ENCODE measurements at places on chromosomes 16 and 17. TPM values are rescaled to one million over a fixed set of nuclear protein-coding genes. Genes with fewer than 3 reads are reported as not detected.
A peak's percentile ranks its signal among the peaks of the same experiment; 100 is the strongest.

The SHPK gene
- 11.2 TPM for total RNA-seq

- ATAC-seq, result peak; percentile 34
Observed at GRCh38 chr17:48100591-48101011, 677 bp downstream of the CBX1 start.

DNA sequence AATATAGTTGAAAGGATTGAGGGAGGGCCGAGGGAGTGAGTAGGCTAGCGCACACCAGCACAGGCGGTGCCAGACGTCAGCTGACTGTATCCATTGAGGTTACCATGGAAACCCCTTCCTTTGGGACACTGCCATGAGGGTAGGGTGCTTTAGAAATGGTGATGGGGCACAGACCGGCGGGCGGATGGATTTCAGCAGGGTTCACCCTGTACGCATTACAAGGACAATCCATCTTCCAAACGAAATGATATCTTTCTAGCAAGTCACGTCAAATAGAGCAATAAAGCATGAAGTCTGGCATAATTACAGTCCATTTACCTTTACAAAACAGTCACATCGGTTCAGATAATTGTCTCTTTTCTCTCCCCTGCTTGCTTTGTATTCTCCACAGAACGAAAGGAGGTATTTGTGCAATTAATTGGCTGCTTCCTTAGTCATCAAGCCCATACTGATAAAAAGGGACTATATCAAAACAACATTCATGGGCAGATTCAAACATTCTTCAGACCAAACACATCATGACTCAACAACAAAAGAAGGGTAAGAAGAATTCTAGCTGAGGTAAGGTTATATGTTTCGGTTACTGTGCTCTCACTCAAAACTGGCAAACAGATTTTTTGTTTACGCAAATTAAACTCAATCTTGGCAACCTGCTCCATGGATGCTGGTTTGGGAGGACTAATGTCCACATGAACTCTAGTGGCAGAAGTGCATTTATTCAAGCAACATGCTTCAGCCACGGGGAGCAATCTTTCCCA lies 140.6 kb downstream of the CDK5R1 start:
- ATAC-seq, result no peak

DNA sequence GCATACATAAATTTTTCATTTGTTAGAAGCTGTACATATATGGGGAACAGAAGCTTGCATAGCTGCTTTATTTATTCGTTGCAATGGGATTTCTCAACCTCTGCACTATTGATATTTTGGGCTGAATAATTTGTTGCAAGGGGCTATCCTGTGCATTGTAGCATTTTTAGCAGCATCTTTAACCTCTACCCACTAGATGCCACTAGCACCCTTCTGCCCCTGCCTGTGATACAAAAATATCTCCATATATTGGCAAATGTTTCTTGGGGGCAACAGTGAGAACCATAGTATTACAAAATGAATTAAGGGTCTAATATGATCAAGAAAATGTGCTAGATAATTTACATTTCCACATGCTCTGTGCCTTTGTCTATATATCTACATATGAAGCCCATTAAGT lies 1401.0 kb downstream of the CDH11 start:
- no peak for ATAC-seq

The EPX gene
- total RNA-seq, result not detected

- ATAC-seq, result no peak
Observed at GRCh38 chr17:39126436-39126835, 25.0 kb downstream of the PLXDC1 start.

The SDR42E1 gene
- total RNA-seq, result 14.5 TPM

DNA sequence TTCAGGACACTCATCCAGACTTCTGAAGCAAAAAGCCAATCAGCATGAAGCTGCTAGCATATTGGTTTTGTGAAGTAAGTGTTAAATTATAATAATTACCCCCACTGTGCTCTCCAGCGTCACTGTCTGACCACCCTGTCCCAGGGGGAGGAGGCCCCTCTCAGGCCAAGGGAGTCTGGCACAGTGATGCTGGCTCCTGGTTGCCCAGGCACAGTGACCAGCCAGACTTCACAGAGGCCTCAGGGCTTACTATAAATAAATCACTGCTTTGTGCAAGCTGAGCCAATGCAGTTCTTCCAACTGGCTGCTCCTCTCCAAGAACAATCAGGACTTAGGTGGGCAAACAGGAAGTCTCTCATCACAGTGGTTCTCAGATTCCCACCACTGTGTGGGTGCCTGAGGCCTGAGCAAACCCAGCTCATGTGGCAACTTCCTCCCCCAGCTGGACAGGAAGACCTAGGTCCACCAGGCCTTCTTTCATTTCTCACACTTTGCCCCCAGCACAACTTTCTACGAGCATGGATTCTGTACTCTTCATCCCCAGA lies 1.7 kb upstream of the DBNDD1 start:
- ATAC-seq, result no peak

The ZNF276 gene
- 22.0 TPM for total RNA-seq

DNA sequence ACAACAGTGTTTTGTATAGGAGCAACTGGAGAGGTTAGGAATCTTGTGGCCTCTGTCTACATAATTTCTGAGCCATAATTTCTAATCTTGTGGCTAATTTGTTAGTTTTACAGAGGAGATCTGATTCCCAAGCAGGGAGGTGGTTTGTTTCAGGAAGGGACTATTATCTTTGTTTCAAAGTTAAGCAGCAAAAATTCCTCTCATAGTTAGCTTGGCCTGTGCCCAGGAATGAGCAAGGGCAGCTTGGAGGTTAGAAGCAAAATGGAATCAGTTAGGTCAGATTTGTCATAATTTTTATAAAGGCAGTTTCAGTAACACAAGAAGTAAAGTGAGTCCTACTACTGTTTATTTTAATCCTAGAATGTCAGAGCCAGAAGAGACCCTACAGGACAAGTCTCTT lies 2.0 kb upstream of the RDM1 start:
- no peak for ATAC-seq

DNA sequence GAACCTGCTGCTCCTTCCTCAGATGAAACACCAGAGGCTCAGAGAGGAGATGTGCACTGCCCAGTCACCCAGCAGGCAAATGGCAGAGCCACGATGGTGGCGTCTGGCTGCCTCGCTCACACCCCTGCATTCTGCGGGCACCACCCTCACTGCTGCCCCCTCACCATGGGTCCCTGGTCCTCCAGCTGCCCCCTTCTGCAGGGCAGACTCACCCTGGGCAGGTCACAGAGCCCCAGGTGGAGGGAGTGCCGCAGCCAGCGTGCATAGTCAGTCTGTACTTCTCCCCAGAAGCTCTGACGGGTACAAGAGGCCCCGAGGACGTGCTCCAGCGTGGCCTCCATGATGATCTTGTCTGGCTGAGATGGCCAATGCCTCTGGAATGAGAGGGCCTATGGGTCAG lies 52.9 kb downstream of the RMI2 start:
- no peak for ATAC-seq

GRCh38 chr16:72191551-72191950 lies 19.6 kb upstream of the PMFBP1 start:
- ATAC-seq, result no peak

The KRT20 gene
- total RNA-seq, result 0.20 TPM

The HOXB6 gene
- 0.28 TPM for total RNA-seq

GRCh38 chr17:41663451-41664171 lies 25.1 kb upstream of the EIF1 start:
- ATAC-seq, result peak; percentile 6

DNA sequence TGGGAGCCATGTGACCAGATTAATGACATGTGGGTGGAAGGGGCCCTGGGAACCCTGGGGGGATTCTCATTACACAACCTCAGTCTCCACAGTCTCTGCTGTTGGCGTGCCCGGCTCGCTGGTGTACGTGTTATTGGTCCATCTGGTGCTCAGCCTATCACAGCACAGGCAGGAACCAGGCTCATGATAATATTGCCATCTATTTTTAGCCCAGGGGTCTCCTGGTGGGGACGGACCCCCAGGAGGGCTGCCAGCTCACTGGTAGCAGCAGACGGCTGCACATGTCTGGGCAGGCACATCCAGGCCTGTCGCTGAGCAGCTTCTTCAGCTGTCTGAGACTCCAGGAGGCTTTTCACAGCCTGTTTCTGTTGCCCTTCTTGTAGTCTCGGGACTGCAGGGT lies 123.8 kb downstream of the RAB11FIP4 start:
- ATAC-seq, result no peak

The SULT1A2 gene
- 0.32 TPM for total RNA-seq

Data from esophagus mucosa (tissue), 1 donor.